ENCODE measurements at places on chromosomes 6 and 20.

DNA sequence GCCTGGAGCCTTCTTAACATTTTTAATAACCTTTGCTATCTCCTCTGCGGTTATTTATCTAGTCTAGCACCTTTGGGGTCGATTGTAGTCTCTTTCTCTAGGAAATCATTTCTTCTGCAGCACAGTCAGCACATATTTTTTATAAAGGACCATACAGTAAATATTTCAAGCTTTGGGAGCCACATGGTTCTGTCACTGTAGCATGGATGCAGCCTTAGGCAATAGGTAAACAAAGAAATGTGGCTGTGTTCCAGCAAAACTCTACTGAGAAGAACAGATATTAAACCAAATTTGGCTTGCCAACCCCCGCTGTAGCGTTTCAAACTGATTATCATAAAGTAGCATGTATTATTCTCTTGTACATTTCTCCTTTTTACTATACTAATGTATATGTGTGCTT is 95.7 kb downstream of the SLC23A2 start:
- DNase-seq = no peak

- no peak for DNase-seq
Observed at GRCh38 chr20:50870561-50871161, 60.6 kb downstream of the ADNP start.

- DNase-seq = peak; percentile 40
Observed at GRCh38 chr6:112269114-112269513, 14.7 kb upstream of the LAMA4 start.

DNA sequence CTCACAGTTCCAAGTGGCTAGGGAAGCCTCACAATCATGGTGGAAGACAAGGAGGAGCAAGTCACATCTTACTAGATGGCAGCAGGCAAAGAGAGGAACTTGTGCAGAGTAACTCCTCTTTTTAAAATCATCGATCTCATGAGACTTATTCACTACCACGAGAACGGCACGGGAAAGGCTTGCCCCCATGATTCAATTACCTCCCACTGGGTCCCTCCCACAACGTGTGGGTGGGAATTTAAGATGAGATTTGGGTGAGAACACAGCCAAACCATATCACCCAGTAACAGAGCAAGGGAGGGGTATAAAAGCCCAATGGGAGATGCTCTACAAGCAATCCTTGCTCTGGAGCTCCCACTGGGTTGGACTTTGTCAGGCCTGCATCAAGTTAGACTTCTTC is 80.4 kb downstream of the JPH2 start:
- DNase-seq = no peak

- DNase-seq = no peak
Observed at GRCh38 chr6:109872968-109873545, 105.1 kb upstream of the GPR6 start.

- DNase-seq = no peak
Observed at GRCh38 chr6:156337801-156338200, 439.4 kb upstream of the ARID1B start.

DNA sequence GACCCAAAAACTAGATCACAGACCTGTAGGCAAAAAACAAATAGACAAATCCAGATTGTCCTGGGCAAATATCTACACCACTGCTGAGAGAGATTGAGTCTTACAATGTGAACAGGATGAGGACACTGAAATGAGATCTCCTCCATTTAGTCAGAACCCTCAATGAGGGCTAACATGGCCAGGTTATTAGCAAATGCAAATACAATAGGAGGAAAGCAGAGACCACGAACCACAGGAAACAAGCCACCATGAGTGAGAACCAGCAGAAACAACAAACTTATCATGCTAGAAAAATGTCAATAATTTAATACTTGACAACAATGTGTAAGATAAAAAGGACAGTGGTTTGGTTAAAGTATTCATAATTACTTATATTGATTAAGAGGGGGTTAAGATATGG is 162.8 kb downstream of the SYNE1 start:
- DNase-seq = peak; percentile 41

DNA sequence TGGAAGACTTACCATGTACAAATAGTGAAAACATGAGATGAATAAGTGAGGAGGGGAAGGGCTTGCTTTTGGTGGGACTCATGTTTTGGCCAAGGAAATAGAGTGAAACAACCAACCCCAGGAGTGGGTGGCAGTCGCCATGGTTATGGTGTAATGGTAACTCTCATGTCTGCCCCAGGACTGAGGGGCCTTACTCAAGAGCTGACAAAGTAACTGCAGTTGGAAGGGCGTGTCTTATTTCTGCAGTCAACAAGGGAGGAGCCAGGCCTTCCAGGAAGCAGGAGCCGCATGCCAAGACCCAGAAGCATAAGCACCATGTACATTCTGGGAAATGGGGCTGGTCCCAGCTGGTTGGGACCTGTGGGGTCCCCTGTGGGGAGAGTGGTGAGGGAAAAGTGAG is 108.5 kb downstream of the UNC5CL start:
- DNase-seq = no peak

DNA sequence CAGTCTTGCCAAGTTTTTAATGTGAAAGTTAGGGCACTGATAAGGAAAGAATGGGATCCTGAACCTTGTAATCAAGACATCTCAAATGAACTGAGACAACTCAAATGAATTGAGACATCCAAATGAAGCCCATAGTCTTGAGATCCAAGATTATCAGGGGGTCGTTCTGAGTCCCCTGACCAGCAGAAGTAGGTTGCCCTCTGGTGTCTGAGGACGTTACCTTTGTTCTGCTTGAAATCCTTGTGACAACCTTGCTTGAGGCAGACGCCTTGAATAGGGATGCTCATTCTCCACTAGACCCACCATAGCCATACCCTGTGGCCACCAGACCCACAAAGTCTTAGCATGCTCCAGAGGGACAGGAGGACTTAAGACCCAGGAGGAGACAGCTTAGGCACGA is 37.7 kb downstream of the ZBTB9 start:
- DNase-seq = peak; percentile 7

DNA sequence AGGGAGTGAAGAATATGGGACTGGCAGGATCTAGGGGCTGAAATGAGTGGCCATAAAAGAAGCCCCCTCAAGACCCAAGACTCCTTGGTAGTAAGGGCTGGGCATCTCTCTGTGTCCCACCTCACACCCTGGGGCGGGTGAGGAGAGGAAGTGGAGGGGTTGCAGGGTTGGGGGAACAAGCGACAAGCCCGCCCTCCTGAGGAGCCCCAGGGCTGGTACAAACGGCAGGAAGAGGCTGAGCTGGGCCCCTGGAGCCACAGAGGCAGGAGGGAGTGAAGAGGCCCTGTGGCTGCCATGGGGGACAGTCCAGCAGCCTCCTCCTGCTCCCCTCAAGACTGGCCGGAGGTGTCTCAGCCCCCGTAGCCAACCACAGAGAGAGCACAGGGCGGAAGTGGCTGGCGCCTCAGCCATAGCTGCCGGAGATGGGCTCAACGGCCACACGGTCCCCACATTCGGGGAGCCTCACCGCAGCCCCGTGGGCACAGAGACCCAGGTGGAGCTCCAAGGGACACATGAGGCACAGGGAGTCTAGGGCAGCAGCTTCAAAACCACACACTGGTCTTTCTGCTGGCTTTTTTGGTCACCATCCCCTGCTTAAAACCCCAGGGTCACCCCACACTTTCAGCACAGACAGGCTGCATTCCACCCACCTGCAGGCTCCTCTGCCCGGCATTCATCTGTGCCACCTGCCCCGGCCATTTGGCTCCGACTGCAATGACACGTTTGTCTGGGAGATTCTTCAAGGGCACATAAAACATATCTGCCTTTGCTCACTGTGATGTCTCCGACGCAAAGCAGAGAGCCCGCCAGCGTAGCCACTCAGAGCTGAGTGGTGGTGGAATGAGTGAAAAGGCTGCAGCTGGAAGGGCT is 524 bp downstream of the C20orf203 start:
- DNase-seq = no peak

DNA sequence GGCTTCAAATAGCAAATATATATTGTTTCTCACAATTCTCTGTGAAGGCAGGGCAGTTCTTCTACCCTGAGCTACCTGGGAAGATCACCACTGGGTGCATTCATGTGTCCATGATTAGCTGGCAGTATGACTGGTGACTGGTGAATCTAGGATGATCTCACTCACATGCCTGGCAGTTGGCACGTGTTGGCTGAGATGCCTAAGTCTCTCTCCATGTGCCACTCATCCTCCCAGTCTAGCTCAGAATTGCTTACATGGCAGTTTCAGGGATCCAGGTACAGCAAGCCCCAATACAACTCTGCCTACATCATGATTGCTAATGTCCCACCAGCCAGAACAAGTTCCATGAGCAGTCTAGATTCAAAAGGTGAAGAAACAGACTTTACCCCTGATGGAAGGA is 346.8 kb upstream of the CNR1 start:
- no peak for DNase-seq
